ENCODE measurements at places on chromosomes 1 and 21. TPM values are rescaled to one million over a fixed set of nuclear protein-coding genes. Genes with fewer than 3 reads are reported as not detected.

The AMY1A gene
- total RNA-seq: not detected

The MX1 gene
- 36.2 TPM for total RNA-seq

The ATP5PO gene
- total RNA-seq: 131 TPM

The OR2G6 gene
- 0.26 TPM for total RNA-seq

The LCE6A gene
- not detected for total RNA-seq

The RGSL1 gene
- total RNA-seq: not detected

The EXOSC10 gene
- 92.6 TPM for total RNA-seq

The NPR1 gene
- 2.0 TPM for total RNA-seq

The HES5 gene
- total RNA-seq: 10.9 TPM

The BSND gene
- 0.47 TPM for total RNA-seq

The FBLIM1 gene
- 2.6 TPM for total RNA-seq

The CYB5RL gene
- total RNA-seq: 7.3 TPM

The CHRM3 gene
- 62.6 TPM for total RNA-seq

The VHLL gene
- 1.1 TPM for total RNA-seq

The LCE1C gene
- not detected for total RNA-seq

The NBPF10 gene
- total RNA-seq: 3.6 TPM

Data from dorsolateral prefrontal cortex (tissue), 122 donors.